ENCODE measurements at places on chromosomes 6 and 20.

GRCh38 chr6:38264605-38265004 lies 375.1 kb downstream of the BTBD9 start:
- no peaks in the 10 kb centered on the region for H3K36me3 ChIP-seq
- no peak for DNase-seq
- H3K4me1 ChIP-seq: peaks cover 64% of the 10 kb centered on the region
- no peaks in the 10 kb centered on the region for H3K27me3 ChIP-seq

DNA sequence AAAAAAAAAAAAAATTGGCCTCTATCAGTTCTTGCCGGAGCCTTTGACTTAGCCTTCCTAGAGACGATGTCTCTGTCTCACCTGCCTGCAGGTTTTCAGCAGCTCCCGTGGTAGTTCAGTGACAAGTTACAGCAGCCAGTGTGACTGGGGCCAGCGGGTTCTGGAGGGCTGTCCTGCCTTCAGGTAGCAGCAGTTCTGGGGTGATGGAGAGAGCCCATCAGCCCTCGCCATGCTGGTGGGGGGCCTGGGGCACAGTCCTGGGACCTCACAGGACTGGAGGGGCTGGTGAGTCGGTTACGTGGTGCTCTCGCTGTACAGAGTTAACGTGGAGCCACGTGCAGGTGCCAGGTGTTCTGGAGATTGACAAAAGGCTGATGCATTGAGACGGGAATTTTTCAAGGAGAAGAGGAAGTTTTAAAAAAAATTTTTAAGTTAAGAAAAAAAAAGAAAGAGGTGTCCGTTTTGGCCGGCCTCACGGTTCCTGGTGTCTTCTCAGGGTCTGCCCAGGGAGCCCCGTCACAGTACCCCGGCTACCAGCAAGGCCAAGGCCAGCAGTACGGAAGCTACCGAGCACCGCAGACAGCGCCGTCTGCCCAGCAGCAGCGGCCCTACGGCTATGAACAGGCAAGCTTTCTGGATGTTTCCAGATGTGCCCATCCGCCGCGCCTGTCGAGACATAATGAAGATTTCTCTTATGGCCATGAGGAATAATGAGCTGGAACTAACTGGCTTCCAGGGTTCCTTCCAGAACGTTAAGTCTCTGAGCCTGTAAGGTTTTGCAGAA lies 8.6 kb upstream of the MTG2 start:
- peaks cover 13% of the 10 kb centered on the region for H3K36me3 ChIP-seq
- DNase-seq: no peak
- H3K4me1 ChIP-seq: no peaks in the 10 kb centered on the region
- no peaks in the 10 kb centered on the region for H3K27me3 ChIP-seq
- H3K27ac ChIP-seq: no peak overlapping the region

DNA sequence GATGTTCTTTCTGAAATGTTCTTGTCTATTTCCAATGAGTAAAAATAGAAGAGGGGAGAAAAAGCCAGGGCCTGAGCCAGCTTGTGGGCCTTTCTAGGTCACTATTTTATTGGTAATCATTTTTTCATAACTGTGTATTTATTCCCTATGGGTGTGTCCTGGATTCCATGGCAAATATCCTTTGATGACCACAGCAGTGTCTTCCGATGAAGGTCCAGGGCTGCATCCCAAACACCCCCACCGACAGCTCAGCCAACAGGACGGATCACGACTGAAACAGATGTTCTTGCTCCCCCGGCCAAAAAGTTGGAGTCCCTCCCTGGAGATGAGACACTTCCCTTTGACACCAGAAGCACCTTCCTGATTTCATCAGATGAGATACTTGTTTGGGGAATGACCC lies 105.4 kb upstream of the PLEKHG1 start:
- H3K4me3 ChIP-seq: no peak overlapping the region
- no peaks in the 10 kb centered on the region for H3K27me3 ChIP-seq
- H3K4me1 ChIP-seq: peaks cover 28% of the 10 kb centered on the region

DNA sequence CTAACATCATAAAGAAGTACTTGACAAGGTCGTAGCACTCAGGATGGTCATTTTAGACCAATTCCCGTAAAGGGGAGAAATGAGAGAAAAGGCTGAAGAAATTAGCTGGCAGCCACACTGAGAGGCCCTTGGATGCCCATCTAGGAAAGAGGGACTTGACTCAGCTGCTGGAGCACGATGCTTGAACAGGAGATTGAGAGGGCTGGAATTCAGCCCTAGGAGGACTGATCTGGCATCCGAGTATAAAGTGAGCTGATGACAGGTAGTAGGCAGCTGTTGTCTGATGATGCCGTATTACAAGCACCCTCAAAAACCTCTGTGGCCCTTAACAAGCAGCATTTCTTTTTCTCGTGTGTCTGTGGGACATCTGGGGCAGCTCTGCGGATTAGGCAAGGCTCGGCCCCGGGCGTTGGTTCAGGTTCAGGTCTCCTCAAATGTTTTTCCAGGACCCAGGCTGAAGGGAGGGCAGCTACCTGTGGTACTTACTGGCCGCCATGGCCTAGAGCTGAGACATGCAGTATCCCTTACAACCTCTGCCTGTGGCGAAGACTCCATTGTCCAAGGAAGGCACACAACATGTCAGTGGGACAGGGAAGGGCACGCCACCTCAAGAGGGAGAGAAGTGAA lies 219.6 kb upstream of the SNX9 start:
- H3K4me3 ChIP-seq: no peak overlapping the region
- H3K27ac ChIP-seq: no peak overlapping the region
- no peaks in the 10 kb centered on the region for H3K4me1 ChIP-seq
- DNase-seq: no peak
- no peaks in the 10 kb centered on the region for H3K27me3 ChIP-seq

GRCh38 chr6:74070091-74070490 lies 374.1 kb downstream of the CD109 start:
- peak; percentile 49 for DNase-seq
- peak overlapping the region; percentile 6 for H3K27ac ChIP-seq
- H3K4me3 ChIP-seq: no peak overlapping the region
- no peaks in the 10 kb centered on the region for H3K27me3 ChIP-seq

DNA sequence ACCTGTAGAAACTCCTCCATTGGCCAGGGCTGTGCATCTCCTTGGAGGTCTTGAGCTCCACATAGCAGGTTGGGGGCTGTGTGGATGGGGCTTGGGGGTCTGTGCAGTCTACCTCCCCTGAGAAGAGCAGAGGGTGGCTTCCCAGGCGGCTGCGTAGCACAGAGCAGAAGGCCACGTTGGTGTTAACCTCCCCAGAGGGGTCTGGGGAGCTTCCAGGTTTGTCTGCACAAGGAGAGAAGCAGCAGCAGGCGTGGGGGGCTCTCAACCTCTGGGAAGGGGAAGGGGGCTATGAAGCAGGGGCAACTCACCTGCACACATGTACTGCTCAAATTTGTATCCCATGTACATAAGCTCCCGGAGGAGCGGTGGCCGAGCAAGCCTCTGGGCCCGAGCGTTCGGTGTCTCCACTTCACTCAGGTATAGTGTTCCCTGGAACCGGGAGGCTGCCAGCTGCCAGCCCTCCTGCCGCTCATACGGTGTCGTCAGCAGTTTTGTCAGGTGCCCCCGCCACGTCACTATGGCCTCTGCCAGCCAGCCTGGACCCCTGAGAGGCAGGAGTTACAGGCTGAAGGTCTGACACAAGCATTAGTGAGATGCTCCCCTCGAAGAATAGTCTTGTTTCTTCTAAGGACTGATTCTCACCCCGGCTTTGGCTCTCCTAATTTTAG lies 1.2 kb downstream of the DXO start:
- H3K27ac ChIP-seq: peak overlapping the region; percentile 92
- H3K4me1 ChIP-seq: peaks cover 35% of the 10 kb centered on the region
- H3K4me3 ChIP-seq: peak overlapping the region; percentile 87
- peaks cover 13% of the 10 kb centered on the region for H3K36me3 ChIP-seq

GRCh38 chr6:131136021-131136786 lies 937 bp downstream of the AKAP7 start:
- H3K4me1 ChIP-seq: no peaks in the 10 kb centered on the region
- H3K36me3 ChIP-seq: no peaks in the 10 kb centered on the region
- H3K27ac ChIP-seq: peak overlapping the region; percentile 63
- H3K27me3 ChIP-seq: no peaks in the 10 kb centered on the region
- peak; percentile 23 for DNase-seq

GRCh38 chr6:70377372-70377771 lies 35.9 kb upstream of the FAM135A start:
- DNase-seq: no peak
- H3K27ac ChIP-seq: no peak overlapping the region
- no peaks in the 10 kb centered on the region for H3K4me1 ChIP-seq
- H3K27me3 ChIP-seq: no peaks in the 10 kb centered on the region
- no peak overlapping the region for H3K4me3 ChIP-seq

DNA sequence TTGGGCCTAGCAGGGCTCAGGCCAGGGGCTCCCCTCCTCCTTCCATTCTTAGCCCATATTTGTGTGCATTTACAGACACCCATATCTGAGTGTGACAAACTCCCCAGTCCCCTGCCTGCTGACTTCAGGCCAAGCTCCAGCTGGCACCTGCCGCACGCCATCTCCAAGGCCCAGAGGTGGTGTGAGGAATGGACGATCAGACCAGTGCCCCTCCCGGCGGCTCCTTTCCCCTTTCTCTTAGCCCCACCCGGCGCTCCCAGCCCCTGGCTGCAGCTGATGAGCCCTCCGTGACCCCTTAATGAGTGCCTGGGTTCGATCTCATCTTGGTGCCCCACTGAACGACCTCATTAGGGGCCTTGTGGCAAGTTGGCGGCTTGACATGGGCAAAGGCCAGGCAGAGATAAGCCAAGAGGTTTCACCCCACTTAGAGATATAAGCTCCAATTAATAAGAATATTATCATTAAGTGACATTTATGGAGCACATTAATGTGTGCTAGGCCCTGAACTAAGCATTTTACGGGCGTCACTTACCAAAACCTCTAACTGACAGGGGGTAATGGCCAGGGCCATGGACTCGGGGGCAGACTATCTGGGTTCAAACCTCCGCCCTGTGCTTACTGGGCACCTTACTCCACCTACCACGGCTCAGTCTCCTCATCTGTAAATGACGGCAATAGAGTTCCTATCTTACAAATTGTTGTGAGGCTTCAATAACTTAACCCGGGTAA lies 17.5 kb downstream of the ADA start:
- no peaks in the 10 kb centered on the region for H3K4me1 ChIP-seq
- H3K27me3 ChIP-seq: no peaks in the 10 kb centered on the region
- no peak overlapping the region for H3K27ac ChIP-seq
- H3K36me3 ChIP-seq: no peaks in the 10 kb centered on the region
- no peak overlapping the region for H3K4me3 ChIP-seq

DNA sequence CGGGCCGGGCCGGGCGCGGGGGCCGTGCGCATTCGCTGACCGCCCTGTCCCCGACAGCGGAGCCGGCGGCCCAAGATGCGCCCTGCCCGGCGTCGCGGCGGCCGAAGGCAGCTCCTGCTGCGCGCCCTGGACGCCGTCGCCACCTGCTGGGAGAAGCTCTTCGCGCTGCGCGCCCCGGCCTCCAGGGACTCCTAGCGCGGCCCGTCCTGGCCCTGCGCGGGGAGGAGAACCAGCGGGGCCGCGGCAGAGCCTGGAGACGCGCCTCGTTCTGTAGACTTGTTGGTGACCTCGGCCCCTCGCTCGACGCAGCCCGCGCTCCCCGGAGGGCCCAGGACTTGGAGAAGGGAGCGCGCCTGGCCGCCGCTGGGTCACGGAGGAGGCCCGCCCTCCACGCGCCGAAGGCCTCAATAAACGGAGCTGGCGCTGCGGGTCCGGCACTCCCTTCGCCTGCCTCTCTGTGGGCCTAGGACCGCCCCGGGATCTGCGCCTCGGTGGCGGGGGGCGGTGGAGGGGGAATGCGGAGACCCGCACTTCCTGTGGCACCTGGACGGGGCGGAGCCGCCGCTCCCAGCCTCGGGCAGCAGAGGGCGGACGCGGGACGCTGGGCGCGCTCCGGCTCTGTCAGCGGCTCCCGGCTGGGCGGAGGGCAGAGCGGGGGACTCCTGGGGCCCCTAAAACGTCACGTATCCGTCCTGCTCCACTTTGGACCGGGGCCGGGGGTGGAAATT lies 2.7 kb downstream of the C20orf204 start:
- H3K27me3 ChIP-seq: peaks cover 39% of the 10 kb centered on the region
- no peaks in the 10 kb centered on the region for H3K36me3 ChIP-seq
- H3K27ac ChIP-seq: no peak overlapping the region
- peaks cover 3% of the 10 kb centered on the region for H3K4me1 ChIP-seq

- no peaks in the 10 kb centered on the region for H3K27me3 ChIP-seq
- no peaks in the 10 kb centered on the region for H3K4me1 ChIP-seq
- H3K27ac ChIP-seq: no peak overlapping the region
- DNase-seq: peak; percentile 3
- no peak overlapping the region for H3K4me3 ChIP-seq
Observed at GRCh38 chr20:52747845-52748284, 224.3 kb upstream of the TSHZ2 start.

DNA sequence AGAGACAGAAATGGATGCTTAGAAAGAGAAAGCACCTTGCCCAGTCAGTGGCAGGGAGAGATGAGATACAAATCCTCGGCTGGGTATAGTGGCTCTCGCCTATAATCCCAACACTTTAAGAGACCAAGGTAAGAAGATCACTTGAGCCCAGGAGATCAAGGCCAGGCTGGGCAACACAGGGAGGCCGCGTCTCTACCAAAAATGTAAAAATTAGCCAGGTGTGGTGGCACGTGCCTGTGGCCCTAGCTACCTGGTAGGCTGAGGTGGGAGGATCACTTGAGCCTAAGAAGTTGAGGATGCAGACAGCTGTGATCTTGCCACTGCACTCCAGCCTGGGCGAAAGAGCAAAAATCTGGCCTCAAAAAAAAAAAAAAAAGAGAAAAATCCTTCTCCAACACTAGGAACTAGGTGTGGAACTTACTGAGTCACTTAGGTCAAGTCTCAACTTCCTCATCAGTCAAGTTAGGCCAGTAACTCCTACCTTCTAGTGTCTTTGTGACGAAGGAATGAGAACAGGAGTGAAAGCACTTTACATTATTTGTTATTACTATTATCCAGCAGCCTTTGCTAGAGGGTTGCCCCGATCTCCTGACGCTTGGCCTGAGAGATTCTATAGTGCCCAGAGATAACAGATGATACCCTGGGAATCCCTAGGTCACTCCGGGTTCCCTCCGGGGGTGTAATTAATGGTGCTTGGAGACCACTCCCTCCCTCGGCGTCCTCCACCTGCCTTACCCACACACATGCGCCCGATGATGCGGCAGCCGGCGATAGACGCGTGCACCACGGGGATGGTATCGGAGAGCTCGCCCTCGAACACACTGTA lies 918 bp downstream of the EIF6 start:
- peaks cover 16% of the 10 kb centered on the region for H3K36me3 ChIP-seq
- H3K4me3 ChIP-seq: peak overlapping the region; percentile 80
- H3K4me1 ChIP-seq: peaks cover 18% of the 10 kb centered on the region
- H3K27ac ChIP-seq: peak overlapping the region; percentile 81
- DNase-seq: no peak
- no peaks in the 10 kb centered on the region for H3K27me3 ChIP-seq

DNA sequence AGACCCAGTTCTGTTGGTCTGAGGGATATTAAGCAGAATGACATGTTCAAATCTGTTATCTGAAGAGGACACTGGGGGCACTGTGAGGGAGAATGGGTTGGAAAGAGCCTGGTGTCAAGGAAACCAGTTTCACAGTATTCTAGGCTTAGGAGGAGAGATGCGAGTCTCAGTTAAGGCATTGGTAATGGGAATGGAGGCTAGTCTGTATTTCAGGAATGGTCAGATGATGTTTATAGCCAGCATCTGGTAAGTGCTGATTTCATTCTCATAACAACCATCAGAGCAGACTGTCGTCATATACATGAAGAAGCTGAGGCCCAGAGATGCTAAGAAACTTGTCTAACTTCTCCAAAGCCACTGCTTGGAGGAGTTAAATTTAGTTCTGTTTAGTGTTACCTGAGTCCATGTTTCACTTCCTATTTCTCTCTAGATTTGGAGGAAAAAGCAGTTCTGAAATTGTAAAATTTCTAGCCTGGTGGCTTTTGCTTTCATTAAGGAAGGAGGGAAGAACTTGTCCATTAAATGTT lies 242.0 kb downstream of the ARID1B start:
- no peak for DNase-seq
- no peaks in the 10 kb centered on the region for H3K36me3 ChIP-seq
- no peak overlapping the region for H3K4me3 ChIP-seq
- no peak overlapping the region for H3K27ac ChIP-seq

All from astrocyte (in vitro differentiated cells and primary cell).